Effector CD4-positive, alpha-beta T cell (primary cell): ENCODE measurements at places on chromosomes 3 and 15.

DNA sequence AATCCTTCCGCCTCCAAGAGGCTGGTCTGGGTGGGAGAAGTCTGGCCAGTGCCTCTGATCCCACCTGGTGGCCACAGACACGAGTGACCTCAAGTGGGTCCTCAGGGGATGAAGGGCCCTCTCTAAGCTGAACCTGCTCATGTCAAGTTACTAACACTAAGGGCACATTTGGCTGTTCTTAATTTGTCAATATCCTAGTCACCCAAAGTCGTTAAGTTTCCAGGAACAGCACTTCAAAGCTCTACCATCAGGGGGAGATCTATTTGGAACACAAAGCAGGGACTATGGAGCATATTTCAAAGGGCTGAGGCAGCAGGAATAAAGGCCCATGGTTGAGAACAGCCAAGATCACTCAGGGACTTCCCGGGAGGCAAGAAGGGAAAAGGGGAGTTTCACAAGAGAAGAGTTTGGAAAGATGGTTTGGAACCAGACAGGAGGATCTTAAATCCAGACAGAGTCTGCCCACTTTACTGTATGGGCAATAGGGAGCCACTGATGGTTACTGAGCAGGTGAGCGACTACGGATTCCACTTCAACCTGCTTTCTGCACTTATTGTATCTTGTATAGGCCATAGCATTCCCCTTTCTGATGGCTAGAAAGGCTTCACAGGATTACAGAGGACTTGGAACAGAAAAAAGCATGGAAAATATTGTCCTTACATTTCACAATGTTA, 13.7 kb downstream of the OXTR start:
- no peak for DNase-seq

DNA sequence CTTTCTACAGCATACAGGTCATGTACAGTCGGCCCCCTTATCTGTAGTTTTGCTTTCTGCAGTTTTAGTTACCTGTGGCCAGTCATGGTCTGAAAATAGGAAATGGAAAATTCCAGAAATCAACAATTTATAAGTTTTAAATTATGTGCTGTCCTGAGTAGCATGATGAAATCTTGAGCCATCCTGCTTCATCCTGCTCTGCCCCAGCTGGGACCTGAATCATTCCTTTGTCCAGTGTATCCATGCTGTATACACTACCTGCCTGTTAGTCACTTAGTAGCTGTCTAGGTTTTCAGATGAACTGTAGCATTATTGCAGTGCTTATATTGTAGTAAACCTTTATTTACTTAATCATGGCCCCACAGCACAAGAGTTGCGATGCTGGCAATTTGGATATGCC, 44.8 kb downstream of the AP4E1 start:
- DNase-seq, result no peak

DNA sequence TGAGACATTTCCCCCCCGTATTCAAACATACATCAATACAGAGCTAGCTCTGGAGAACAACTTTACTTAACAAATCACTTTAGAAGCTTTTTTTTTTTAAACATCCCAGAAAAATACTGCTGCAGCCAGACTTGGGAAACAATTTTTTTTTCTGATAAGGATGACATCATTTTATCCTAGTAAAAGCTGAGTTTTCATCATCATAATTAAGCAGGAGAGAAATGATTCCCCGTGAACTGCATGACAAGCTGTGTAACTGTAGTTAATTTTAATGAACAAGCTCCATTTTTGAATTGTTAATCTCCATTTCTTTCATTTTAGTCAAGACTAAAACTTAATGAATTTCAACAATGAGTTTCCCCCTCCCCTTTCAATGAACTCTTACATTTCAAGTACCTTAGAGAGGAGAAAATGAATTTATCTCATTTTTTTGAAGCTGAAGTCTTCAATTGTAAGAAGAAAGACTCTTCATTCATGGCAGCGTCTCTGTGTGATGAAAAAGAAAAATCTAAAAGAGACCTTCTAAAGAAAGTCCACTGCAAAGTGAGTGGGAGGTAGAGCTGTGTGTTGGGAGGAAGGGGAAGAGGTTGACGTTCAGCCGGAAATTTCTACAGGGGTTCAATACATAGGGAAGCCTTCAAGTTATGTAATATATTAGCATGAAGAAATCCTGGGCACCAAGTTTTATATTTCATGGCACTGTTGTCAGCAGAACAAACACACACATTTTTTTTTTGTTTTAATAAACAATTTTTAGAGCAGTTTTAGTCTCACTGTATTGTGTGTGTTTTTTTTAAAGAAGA, 31.7 kb downstream of the HES1 start:
- no peak for DNase-seq

DNA sequence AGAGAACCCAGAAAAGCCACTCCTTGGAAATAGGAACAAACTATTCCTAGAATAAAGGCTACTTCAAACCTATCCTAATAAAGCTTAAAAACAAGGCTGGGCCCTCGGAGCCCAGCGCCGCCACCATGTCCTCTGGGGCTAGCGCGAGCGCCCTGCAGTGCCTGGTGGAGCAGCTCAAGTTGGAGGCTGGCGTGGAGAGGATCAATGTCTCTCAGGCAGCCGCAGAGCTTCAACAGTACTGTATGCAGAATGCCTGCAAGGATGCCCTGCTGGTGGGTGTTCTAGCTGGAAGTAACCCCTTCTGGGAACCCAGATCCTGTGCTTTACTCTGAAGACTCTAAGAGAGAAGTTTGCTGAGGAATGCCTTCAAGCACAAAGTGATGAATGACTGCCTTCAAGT, 63.2 kb downstream of the ADAM10 start:
- DNase-seq, result no peak

- DNase-seq, result no peak
Measured at GRCh38 chr15:85063522-85064079, 81.9 kb downstream of the PDE8A start.

GRCh38 chr3:29331456-29332194, 50.8 kb downstream of the RBMS3 start:
- DNase-seq, result no peak

DNA sequence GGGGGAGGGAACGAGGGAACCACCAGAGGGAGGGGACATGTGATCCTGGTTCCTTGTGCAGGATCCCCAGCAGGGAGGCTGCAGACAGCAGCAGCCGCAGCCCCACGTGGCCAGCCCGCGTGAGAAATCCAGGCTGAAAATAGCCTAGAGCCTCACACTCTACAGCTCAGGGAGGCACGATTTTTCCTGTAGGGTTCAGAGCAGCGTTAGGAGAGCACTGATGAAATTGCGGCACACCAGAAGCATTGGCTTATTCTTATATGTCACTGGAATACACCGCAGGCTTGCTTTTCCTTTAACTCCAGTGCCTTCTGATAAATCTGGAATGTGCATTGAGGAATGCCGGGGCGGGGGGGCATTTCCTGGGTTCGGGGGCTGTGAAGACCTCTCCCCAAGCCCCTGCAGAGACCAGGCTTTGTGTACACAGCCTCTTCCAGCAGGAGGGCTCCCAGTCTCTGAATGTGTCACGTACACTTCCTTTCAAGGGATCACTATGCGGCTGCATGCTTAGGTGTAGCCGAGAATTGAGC, 193.0 kb downstream of the ATP10A start:
- DNase-seq, result no peak

- DNase-seq, result no peak
Measured at GRCh38 chr3:13347390-13347950, 72.7 kb downstream of the NUP210 start.

DNA sequence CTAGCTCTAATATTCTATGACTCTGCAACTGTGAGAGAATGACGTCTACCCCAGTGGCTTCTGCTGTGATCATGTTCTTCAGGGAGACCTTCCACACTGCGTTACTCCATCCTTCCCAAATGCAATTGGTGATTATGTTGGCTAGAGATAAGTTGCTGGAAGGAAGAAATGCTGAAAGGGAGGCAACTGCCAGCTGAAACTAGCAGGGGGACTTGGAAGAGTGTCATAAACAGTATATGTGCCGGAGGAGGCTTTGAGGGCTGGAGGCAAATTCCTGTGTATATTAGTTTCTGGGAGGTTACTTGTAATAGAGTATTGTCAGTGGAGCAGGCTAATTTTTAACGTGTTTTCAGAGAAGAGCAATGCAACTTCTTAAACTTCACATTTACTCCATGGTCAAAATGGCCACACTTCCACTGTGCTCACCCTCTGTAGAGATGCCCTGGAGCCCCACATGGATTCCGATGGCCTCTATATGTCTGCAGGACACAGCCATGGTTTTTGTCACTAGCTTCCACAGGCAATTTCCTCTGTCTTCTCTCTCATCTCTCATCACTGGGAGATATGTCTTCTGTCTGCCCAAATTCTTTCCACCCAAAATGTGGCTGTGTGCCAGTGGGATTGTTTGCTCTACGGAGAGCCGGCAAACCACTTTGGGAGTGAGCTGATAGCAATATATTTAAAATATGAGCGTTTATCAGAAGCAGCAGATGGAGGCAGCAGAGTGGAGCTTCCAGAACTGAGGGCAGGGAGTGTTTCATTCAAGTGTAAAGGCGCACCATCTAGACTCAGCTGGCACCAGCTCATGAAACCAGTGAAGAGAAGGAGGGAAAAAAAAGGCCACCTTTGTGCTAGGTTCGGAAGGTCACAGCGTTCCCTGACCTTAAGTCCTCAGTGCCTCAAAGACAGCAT, 13.3 kb upstream of the CD47 start:
- no peak for DNase-seq

DNA sequence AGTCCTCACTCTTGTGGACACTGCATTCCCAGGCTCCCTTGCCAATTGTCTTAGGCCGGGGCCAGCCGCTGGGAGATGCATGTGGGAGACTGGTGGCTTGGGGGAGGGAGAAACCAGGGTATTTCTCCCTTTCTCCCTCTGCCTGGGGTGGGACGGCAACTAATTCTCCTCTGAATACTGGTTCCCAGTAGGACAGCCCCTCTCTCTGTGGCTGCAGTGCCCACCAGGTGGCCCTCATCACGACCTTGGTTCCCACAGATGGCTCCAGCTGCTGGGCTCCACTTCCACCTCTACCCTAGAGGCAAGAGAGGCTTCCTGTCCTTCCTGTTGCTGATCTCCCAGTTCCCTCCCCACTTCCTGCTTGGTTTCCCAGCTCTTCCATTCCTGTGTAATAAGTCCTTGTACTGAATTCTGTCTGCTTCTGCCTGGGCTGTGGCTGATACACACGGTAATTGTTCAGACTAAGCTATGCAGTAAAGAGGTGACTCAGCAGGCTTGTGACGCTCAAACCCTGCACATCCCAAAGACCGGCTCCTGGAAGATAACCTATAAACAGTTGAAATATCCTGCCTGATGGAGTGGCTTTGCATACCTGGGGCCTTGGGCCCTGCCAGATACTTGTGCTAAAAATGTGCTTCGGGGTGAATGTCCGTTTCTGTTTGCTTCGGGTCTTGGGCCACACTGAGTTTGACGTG, 20.4 kb upstream of the COPG1 start:
- no peak for DNase-seq

DNA sequence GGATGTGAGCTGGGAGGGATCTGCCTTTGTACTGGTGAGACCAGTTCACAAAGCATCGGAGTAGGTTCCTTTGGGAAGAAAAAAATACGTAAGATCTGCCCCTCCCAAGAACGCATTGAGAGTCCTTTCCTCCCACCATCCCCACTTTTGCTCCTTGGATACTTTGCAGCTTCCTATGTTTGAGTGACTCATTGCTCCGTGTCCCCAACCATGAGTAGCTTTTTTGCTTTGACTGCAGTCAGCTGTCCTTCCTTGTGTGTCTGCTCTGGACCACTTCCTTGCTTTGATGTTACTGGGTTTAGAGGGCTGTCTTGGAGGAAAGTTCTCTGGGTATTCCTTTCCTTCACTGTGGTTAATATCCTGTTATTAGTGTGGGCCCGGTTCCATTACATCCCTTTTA, 43.2 kb upstream of the PTPN23 start:
- DNase-seq, result no peak

DNA sequence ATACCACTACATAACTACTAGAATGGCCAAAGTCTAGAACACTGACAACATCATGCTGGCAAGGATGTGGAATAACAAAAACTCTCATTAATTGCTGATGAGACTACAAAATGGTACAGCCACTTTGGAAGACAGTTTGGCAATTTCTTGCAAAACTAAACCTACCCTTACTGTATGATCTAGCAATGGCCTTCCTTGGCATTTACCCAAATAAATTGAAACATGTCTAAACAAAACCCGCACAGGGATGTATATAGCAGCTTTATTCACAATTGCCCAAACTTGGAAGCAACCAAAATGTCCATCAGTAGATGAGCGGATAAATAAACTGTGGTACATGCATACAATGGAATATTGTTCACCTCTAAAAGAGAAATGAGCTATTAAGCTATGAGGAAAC, 87.9 kb upstream of the SLC24A5 start:
- no peak for DNase-seq

- DNase-seq, result no peak
Measured at GRCh38 chr3:135891121-135891520, 74.4 kb upstream of the PPP2R3A start.

DNA sequence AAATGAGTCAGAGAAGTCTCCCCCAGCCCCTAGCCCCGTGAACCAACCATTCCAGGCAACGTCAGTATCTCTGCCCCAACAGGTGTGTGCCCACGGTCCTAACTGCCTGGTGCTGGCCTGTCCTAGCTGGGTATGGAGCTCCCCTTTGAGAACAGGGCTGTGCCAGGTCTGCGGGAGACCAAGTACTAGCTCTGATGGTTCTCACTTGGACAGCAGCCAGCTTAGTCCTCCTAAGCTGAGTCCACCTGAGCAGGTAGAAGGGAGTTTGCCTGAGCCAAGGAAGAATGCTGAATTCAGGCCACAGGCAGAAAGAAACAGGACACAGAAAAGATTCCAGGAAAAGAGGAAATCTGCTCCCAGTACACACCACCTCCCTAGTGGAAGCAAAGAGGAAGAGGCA, 33.1 kb upstream of the PARL start:
- DNase-seq, result no peak

DNA sequence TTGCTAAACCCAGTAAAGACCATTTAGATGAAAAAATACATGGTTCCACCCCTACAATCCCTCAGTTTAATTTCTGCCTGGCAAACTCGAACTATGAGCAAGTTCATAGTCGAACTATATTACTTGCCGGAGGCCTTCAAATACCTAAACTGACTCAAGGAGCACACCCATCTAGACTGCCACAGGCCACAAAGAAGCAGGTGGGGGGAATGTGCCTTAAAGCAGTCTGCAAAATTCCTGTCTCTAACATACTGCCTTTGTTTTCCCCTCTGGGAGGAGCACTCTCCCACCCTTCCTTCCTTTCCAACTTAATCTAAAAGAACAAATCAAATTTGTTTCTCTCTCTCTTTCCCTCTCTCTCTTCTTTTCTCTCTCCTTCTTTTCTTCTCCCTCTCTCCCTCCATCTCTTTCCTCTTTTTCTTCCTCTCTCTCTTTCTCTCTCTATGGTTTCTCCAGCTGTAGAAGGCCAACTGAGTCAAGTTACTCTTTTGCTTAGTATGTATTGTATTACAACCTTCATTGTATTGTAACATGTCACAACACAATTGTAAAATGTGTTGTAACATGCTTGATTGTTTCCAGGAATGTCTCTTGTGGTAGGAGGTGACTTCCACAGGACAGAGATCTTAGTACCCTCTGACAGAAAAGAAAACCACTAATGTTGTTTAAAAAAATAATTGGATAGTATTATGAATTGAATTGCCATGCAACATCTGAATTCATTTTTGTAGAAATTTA, 496.3 kb downstream of the ROBO2 start:
- no peak for DNase-seq

- DNase-seq, result no peak
Measured at GRCh38 chr3:111856501-111856900, 2.6 kb upstream of the PHLDB2 start.
